T follicular helper cell (primary cell): ENCODE measurements at places on chromosomes 13 and 19.

DNA sequence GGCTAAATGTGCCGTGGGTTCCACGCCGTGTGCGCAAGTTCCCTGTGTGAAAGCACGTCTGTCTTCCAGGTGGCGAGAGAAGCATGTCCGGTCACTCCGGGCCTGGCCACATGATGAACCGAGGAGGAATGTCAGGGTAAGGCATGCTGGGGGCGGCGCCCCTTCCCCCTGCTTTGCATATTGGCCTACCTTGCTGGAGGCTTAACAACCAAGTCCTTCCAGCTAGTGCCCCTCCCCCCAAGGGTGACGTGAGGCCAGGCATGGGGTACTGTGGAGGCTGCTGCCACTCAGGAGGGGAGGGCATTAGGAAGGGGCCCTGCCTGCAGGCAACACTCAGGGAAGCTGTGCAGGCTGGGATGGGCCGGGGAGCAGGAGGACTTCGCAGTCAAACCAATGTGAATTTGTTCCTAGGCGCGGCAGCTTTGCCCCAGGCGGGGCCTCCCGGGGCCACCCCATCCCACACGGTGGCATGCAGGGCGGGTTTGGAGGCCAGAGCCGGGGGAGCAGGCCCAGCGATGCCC lies 12.5 kb downstream of the MICOS13 start:
- no peak for DNase-seq

DNA sequence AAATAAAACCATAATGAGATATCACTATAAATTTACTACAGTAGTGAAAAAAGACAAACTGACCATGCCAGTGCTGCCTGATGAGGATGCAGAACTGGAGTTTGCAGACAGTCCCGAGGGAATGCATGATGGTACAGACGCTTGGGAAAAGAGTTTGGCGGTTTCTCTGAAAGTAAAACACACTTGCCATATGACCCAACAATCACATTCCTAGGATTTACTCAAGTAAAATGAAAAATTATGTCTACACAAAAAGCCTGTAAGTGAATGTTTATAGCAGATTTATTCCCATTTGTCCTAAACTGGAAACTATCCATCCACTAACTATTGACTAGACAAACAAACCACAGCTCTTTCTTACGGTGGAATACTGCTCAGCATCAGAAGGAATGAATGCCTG lies 271.0 kb downstream of the DNAJC15 start:
- no peak for DNase-seq

- no peak for DNase-seq
These were observed 9.2 kb downstream of the PGPEP1 start for GRCh38 chr19:18349524-18350128.

- DNase-seq, result no peak
These were observed 1648.0 kb downstream of the OLFM4 start for GRCh38 chr13:54676526-54677113.

DNA sequence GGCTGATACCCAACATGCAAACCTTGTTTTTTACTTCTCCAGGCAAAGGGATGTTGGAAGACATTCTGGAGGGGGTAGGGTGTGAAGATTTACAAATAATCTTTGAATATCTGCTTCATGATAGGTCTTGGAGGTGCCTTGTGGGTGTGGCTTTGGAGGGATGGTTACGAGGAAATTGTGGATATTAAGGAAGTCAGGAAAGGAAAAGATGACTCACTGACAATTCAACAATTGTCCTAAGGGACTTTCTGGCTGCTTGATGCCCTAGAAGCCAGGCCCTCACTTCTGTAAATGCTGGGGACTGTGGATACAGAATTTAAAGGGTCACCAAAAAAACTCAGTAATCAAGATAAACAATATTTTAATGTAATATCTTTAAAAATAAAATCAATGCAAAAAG lies 37.4 kb upstream of the ZNF527 start:
- no peak for DNase-seq

DNA sequence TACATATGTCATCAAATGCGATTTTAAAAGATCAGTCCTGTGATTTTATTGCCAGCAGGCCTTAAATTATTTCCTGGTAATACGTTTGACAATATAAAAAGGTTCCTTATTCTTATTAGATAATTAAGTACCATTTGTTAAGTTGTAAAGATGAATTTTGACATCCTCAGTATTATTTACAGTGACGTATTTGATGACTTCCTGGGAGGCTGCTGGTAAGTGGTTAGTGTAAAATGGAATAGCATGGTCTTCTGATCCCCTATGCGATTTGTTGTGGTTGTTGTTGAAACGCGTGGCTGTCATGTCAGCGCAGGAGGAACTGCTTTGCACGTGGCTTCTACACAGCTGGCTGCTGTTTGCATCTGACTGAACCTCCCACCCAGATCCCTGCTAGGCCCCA lies 99.7 kb downstream of the DCLK1 start:
- DNase-seq, result no peak

GRCh38 chr13:74795526-74795925 lies 661.3 kb upstream of the KLF12 start:
- no peak for DNase-seq

GRCh38 chr13:21465710-21466160 lies 6.6 kb upstream of the ZDHHC20 start:
- DNase-seq, result no peak

GRCh38 chr19:33402421-33403220 lies 29.1 kb downstream of the CEBPG start:
- DNase-seq, result no peak

- DNase-seq, result no peak
These were observed 14.5 kb upstream of the MPHOSPH8 start for GRCh38 chr13:19618977-19619376.

GRCh38 chr13:44199627-44200207 lies 173.9 kb upstream of the SERP2 start:
- DNase-seq, result no peak

- DNase-seq, result no peak
These were observed 1.1 kb downstream of the TPT1 start for GRCh38 chr13:45339867-45340266.

GRCh38 chr19:48341515-48342413 lies 16.4 kb downstream of the EMP3 start:
- DNase-seq, result no peak

- DNase-seq, result no peak
These were observed 29.9 kb downstream of the RGCC start for GRCh38 chr13:41487222-41487621.

DNA sequence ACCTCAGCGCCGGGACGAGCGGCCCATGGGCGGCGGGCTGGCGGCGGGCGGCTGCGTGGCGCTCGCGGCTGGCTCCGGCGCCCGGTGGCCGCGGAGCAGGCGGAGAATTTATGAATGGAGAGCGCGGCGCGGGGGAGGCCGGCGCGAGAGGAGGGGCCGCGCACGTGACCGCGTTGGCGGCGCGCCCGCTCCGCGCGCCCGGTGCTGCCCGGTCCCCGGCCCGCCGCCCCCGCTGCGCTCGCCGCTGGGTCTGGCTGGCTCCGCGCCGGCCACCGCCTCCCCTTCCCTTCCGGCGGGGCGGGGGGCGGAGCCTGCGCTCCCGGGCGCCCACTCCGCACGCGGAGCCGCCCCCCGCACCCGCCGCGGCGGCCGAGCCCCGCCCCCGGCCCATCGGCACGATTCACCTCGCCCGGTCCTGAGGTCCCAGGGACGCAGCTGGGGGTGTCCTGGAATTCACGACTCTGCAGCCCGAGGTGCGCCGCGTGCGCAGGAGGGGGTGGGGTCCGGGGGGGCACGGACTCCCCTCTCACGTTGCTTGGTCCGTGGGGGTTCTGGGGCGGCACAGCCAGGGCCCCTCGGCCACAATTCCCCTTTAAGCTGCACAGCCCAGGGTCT lies at the start of gene CBARP:
Gene CBARP, minus strand, starts transcription at position 252 of the 615 bp plus-strand sequence. CDS start 1,905 bp downstream, outside the sequence.
- DNase-seq, result no peak

- DNase-seq, result no peak
These were observed 106.9 kb upstream of the UBL3 start for GRCh38 chr13:29957320-29957719.

- DNase-seq, result peak; percentile 67
These were observed 13.5 kb upstream of the TLE5 start for GRCh38 chr19:3075605-3076431.

DNA sequence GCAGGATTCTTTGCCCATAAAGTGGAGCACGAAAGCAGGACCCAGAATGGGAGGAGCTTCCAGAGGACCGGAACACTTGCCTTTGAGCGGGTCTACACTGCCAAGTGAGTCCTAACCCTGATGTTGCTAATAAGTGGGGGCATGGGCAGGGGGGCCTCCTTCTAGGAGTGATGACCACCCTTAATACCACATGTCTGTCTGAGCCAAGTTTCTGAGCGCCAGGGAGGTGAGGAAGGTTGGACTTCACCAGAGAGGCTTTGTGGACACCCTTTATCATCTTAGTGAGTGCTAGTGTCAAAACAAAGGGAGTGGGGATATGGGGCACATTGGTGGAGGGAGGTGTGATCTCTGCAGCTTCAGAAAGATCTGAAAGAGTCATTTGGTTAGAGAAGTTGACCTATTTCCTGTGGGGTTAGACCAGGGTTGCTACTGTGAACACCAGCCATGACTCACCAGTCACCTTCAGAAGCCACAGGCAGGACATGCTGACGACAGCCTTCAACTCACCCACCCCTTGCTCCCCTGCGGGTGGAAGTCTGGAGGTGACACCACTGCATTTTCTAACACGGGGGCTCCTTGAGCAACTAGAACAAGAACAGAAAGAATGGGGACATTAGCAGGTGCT lies 8.8 kb downstream of the ALOX5AP start:
- DNase-seq, result peak; percentile 61

DNA sequence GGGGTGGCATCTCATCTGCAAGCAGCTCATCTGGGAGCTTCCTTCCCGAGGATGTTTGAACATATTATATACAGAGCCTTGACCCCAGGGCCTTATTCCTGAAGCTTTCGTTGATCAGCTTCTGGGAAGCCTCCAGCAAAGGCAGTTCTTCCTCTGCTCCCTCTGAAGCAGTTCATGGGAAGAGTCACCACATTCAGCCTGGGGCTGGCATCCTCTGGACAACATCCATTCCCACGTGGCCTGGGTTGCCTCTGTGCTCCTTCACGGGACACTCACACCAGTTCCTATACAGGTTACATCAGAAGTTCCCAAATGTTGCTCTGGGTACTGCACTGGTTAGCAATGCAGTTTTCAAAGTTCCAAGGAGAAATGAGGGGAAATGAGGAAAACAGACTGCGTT lies 29.6 kb downstream of the COL4A2 start:
- DNase-seq, result no peak

- no peak for DNase-seq
These were observed 110.4 kb downstream of the DNAJC15 start for GRCh38 chr13:43133792-43134191.

- DNase-seq, result no peak
These were observed 7.2 kb downstream of the DOT1L start for GRCh38 chr19:2170987-2171348.

DNA sequence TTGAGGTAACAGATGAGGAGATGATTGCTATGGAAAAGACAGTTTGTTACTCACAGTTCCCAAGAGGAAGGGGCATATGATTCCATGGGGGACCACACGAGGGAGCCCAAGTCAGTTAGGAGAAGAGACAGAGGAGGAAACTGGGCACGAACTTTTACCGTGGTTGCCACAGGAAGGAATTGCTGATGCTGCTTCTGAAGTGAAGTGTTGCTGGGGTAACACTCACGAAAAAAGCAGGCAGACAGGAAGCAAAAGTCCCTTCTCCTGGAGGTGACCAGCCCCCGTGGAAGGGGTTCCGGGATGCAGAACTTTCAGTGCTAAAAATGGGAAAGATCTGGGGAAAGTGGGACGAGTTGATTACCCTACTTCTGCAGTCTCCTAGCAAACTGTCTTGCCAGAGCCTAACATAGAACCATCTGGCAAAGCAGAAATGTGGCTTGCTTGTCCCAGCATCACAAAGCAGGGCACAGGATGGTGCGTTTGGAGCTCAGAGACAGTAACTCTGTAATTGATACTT lies 35.4 kb upstream of the MAP3K10 start:
- DNase-seq, result no peak

DNA sequence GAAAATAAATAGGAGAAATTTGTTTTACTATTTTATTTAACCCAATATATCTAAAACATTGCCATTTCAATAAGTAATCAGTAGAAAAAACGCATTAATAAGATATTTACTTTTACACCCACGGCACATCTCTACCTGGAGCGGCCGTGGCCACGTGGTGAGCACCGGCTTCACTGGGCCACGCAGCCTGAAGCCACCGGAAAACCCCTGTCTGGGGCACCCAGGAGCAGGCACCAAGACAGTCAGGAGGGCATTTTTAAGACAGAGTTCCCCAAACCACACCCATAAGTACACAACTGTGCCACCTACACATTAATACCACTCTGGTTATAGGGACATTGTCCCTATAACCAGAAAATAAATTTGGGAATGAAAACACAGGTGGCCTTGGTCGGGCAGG lies 80.9 kb downstream of the SPACA7 start:
- DNase-seq, result no peak

GRCh38 chr19:40494191-40494838 lies 27.5 kb downstream of the SPTBN4 start:
- no peak for DNase-seq

- DNase-seq, result no peak
These were observed 44.7 kb upstream of the LATS2 start for GRCh38 chr13:21106089-21106488.

GRCh38 chr19:56566904-56567273 lies 379 bp upstream of the ZNF470 start:
- peak; percentile 1 for DNase-seq
